ENCODE measurements at places on chromosomes 6 and 20.

DNA sequence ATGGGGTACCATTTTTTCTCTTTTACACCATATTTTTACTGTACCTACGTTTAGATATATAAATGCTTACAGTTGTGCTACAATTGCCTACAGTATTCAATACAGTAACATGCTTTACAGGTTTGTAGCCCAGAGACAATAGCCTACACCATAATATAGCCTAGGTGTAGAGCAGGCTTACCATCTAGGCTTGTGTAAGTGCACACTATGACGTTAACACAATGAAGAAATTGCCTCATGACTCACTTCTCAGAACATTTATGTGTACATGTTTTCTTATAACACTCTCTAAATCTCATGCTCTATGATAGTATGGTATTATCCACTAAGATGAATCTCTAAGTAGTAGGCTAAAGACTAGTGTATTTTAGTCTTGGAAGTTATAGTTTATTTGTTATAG is 13.5 kb downstream of the GPR63 start:
- DNase-seq, result no peak

DNA sequence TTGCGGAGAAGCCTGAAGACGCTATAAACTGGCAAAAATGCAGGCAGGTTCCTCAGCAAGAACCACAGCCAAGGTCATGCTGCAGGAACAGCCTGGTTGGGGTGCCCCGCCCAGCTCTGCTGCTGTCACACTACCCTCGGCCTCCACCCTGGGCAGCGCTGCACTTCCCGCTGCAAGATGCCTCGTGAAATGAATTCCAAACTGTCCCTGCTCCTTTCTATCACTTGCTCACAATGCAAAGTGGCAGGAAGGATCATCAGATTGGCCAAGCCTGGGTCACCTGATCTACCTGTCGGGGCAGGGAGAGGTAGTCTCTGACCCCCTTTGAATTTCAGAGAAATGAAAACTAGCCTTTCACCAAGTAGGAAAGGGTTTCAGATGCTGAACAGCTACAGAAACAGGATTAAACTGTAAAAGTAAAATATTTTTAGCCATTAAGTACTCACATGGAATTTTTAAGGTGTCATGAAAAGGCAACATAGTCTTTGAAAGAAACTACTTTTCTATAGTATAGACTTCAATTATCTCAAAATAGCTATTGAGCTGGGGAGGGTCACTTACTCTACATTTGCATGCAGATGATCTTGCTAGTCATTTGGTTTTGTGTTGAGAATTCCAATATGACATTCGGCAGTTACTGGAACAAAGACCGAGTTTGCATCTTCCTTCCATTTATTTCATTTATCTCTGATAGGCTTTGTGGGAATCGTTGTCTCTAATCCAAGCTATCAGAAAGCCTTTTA is 236.4 kb upstream of the ASCC3 start:
- no peak for DNase-seq

GRCh38 chr6:26312096-26312463 is 52.9 kb upstream of the BTN3A2 start:
- DNase-seq, result no peak

DNA sequence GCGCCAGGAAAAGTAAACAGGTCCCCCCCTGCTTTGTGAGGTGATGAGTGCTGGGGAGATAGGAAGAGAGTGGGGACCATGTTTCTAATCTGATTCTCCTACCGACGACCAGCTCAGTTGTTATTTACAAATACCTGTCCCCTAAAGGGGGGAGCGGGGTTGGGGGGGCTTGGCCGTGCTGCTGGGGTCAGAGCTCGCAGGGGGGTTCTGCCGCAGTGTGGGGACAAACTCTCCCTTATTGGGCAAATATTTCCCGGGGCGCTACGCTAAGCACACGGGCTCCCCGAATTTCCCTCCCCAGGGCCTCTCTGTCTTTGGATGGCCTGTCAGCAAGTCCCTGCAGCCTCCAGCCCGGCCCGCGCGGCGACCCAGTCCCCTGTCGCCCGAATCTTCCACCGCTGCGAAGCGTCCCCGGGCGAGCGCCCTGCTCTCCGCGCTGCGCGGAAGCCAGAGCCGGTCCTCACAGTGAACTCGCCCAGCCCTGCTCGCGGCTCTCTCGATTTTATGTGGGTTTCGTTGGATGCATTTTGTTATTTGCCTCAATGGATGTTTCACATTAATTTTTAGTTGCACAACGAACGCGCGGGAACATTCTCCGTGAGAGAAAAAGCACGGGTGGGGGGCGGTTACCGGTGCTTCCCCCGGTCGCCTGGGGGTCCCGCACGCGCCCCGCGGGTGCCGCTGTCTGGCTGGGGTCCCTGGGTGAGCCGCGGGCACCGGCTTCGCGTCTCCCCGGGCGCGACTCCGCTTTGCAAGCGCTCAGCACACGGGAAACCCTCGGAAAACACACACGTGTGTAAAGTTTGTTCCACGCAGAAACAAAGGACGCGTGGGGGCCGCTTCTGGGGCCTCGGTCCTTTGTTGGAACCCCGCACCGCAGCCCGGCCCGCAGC is 1.5 kb upstream of the STX16 start:
- DNase-seq, result no peak
